ENCODE measurements at places on chromosomes 3 and 15. TPM values are rescaled to one million over a fixed set of nuclear protein-coding genes. Genes with fewer than 3 reads are reported as not detected.
A peak's percentile ranks its signal among the peaks of the same experiment; 100 is the strongest.

DNA sequence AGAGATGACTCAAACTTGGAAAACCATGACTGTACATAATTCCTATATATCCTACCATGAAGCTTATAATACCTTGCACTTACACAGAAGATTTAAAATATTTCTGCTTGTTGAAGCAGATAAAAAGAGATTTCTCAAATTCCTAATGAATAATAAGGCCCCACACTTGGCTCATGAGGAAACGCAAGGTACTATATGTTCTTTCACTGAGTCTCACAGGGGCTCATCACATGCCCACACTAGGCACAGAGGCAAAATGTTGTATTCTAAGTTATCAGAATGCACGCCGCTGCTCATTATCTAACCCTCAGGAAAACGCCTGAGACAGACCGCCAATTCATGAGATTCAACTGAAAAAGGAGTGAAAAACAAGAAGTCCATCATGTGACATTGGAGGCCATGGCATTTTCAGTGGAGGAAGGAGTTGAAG lies 5.6 kb downstream of the MYO1E start:
- peaks cover 8% of the 10 kb centered on the region for H3K4me1 ChIP-seq
- H3K36me3 ChIP-seq, result no peaks in the 10 kb centered on the region
- DNase-seq, result no peak

DNA sequence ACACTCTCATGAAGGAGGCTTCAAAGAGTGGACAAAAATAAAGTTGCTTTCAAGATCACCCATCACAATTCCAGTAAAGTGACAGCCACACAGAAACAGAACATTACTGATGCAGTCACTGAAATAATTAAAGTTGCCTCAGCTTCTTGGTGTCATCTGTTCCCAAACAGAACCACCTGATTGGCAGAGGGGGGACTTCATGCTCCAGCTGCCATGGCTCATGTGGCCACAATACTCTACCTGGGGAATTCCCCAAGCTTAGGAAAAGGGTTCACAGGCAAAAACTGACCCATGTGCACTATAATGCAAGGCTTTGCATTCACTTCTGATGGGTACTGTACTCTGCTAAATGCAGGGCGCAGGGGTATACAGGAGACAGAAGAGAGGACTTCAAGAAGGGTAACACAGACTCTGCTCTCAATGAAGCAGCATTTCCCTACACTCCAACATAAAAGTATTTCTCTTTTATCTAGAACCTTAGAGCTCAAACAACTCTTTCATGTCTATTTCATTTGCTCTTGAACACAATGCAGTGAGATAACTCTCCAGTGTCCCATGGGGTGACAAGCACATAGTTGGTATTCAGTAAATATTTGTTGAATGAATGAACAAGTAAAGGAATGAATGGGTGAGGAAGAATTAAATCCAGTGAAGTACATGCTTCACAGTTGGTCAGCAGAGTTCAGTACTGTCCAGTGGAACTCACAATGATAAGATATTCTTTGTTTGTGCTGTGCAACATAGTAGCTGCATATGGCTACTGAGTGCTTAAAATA lies 8.6 kb upstream of the CTNNB1 start:
- no peak overlapping the region for H3K27ac ChIP-seq
- H3K36me3 ChIP-seq, result no peaks in the 10 kb centered on the region
- DNase-seq, result no peak
- no peak overlapping the region for H3K4me3 ChIP-seq
- H3K4me1 ChIP-seq, result peaks cover 5% of the 10 kb centered on the region
- H3K27me3 ChIP-seq, result peaks cover 3% of the 10 kb centered on the region

DNA sequence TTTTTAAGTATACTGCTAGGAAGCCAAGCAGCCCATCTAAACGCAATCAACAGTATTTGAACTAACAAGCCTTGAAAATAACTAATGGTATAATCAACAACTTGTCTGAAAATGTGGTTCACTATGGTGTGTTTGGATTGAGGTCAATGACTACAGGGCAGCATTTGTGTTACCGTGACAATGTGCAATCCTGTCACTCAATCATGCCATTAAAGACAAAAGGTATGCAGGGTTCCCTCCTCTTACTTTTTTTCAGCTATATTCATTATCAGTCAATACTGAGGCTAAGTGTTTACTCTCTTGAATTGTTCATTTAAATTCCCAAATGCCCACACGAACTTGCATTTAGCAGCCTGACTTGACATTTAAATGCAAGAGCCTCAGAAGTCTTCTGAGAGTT lies 1099.3 kb upstream of the EPHA6 start:
- no peaks in the 10 kb centered on the region for H3K27me3 ChIP-seq
- no peak for DNase-seq
- no peaks in the 10 kb centered on the region for H3K4me1 ChIP-seq
- H3K27ac ChIP-seq, result no peak overlapping the region

- H3K4me1 ChIP-seq, result no peaks in the 10 kb centered on the region
- H3K36me3 ChIP-seq, result no peaks in the 10 kb centered on the region
- H3K27ac ChIP-seq, result no peak overlapping the region
- no peak overlapping the region for H3K4me3 ChIP-seq
- no peaks in the 10 kb centered on the region for H3K27me3 ChIP-seq
- peak; percentile 2 for DNase-seq
These were observed 49.2 kb upstream of the RAD18 start for GRCh38 chr3:9012521-9012920.

GRCh38 chr3:188165596-188165995 lies 11.6 kb downstream of the LPP start:
- H3K27me3 ChIP-seq, result no peaks in the 10 kb centered on the region
- H3K36me3 ChIP-seq, result no peaks in the 10 kb centered on the region
- peaks cover 37% of the 10 kb centered on the region for H3K4me1 ChIP-seq
- H3K4me3 ChIP-seq, result peak overlapping the region; percentile 16
- DNase-seq, result no peak

GRCh38 chr3:59486520-59486919 lies 436.7 kb upstream of the CFAP20DC start:
- no peak overlapping the region for H3K27ac ChIP-seq
- DNase-seq, result no peak
- H3K36me3 ChIP-seq, result no peaks in the 10 kb centered on the region
- H3K4me1 ChIP-seq, result no peaks in the 10 kb centered on the region
- H3K4me3 ChIP-seq, result no peak overlapping the region
- no peaks in the 10 kb centered on the region for H3K27me3 ChIP-seq

DNA sequence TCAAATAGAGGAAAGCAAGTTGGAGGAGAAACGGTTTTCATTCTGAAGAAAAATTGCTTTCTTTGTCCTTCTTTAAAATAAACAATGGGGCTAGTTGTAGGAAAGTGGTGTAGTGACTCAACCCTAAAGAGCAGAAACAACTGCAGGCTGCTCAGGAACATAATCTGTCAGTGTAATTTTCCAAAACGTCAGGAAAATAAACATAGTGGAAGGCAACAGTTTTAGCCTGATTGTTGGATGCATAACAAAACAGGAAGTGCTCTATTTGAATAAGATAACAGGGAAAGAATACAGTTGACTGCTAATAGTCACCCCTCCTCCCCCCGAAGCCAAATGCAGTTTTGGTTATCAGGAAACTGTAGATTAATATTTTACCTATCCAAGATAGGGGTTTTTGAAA lies 167.6 kb downstream of the ECT2 start:
- no peaks in the 10 kb centered on the region for H3K4me1 ChIP-seq
- no peaks in the 10 kb centered on the region for H3K36me3 ChIP-seq
- H3K27me3 ChIP-seq, result no peaks in the 10 kb centered on the region
- no peak for DNase-seq
- H3K4me3 ChIP-seq, result no peak overlapping the region
- H3K27ac ChIP-seq, result no peak overlapping the region

DNA sequence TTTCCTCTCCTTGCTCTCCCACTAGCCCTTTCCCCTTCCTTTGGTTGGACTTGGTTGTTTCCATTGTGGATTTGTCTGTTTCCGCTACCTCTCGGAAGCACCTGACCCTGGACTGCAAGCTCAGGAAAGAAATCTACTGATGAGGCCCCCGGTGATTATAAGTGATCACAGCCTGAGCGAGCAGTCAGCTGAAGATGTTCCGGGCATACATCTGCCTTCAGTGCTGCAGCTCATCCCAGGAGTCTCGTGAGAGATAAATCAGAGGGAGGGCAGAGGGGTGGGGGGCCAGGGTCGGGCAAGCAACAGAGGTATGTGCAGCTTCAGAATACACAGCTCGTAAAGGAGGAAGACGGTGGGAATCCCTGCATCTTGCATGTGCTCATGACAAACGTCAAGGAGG lies 102.1 kb downstream of the MRPL46 start:
- no peak overlapping the region for H3K4me3 ChIP-seq
- H3K36me3 ChIP-seq, result no peaks in the 10 kb centered on the region
- no peaks in the 10 kb centered on the region for H3K4me1 ChIP-seq
- H3K27me3 ChIP-seq, result peaks cover 2% of the 10 kb centered on the region

- no peaks in the 10 kb centered on the region for H3K36me3 ChIP-seq
- no peak overlapping the region for H3K4me3 ChIP-seq
- DNase-seq, result no peak
- no peaks in the 10 kb centered on the region for H3K27me3 ChIP-seq
- no peak overlapping the region for H3K27ac ChIP-seq
These were observed 29.8 kb downstream of the RARB start for GRCh38 chr3:25457671-25458419.

DNA sequence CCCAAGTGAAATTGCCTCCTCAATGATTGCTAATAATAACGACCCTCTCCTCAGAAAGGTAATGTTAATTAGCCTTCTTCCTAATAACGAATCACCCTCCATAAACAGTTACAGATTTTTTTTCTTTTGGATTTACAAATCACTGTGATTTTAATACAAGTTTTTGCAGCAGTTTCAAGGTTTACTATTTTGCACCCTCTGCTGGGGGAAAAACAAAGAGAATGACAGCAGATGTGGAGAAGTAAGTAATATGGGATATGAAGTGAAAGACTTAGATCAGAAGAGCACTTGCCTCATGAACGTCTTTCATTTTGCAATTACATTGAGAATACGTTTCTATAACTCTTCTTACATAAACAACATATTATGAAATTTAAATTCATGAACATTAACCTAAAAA lies 16.1 kb upstream of the CNTN3 start:
- H3K4me3 ChIP-seq, result no peak overlapping the region
- H3K4me1 ChIP-seq, result no peaks in the 10 kb centered on the region
- H3K36me3 ChIP-seq, result no peaks in the 10 kb centered on the region

DNA sequence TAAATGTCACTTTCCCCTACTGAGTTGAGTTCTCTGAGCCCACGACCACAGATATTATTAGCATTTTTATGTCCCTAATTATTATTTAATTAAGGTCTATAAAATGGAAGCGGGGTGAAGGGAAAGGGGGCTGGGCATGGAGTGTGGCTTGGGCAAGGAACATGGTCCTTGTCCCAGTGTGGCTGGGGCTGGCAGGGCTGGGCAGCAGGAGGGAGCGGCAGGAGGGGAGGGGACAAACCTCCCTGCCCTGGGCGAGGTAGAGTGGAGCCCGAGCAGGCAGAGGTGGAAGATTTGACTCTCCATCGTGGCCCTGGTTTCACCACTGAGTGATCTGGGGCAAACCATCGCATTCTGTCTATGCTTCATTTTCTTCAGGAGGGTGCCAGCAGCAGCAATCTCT lies 402.9 kb upstream of the C2CD4B start:
- H3K27me3 ChIP-seq, result peaks cover 3% of the 10 kb centered on the region
- H3K27ac ChIP-seq, result no peak overlapping the region
- H3K36me3 ChIP-seq, result no peaks in the 10 kb centered on the region
- DNase-seq, result no peak
- no peak overlapping the region for H3K4me3 ChIP-seq

DNA sequence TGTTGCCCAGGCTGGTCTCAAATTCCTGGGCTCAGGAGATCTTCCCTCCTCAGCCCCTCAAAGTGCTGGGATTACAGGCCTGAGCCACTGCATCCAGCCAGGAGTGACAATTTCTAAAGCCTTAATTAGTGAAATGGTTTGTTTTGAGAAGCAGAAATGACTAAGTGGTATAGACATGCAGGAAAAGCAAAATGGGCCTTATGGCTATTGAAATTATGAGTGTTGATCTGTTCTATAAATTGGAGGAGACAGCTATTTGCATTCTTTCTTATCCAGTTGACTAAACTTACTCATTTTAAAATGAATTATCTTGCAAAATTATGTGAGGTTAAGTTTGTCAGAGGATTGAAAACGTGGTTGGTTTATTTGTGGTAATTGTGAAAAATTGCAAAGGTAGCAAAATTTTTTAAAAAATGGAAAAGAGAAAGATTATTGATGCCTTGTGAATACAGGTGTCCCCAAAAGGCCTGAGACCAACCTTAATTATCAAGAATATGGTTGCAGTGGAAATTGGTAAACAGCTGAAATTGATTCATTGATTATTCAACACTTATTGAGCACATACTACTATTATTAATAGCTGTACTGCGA lies 7.9 kb downstream of the RAP2B start:
- no peak for DNase-seq
- H3K36me3 ChIP-seq, result no peaks in the 10 kb centered on the region
- no peak overlapping the region for H3K4me3 ChIP-seq
- H3K27ac ChIP-seq, result no peak overlapping the region

GRCh38 chr3:108667312-108667711 lies 77.8 kb downstream of the DZIP3 start:
- no peaks in the 10 kb centered on the region for H3K4me1 ChIP-seq
- no peaks in the 10 kb centered on the region for H3K27me3 ChIP-seq
- no peak overlapping the region for H3K4me3 ChIP-seq
- DNase-seq, result no peak
- H3K27ac ChIP-seq, result no peak overlapping the region

DNA sequence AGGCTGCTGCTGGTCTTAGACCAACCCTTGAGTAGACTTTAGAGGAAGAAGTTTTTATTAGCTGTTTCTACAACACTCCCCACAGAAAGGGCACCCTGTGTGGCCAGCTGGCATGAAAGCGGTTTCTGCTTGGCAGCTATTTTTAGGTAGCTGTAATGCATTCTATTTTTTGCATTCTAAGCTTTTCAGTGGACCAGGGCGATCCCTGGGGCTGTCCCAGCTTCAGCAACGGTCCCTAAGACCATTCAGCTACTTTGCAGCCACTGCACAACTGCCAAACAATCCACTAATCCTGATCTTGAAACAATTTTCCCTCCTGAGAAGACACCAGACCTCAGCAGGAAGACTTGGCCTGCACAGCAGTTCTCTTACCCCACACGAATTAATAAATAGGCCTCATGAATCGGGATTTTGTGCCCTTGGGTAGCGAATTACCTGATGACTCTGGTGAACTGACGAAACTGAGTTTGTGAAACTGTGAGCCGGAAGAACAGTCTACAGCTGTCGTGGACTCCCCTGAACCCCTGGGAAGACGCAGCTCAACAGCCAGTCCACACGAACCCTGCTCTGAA lies 14.6 kb upstream of the TFRC start:
- H3K4me1 ChIP-seq, result no peaks in the 10 kb centered on the region
- DNase-seq, result no peak
- no peaks in the 10 kb centered on the region for H3K27me3 ChIP-seq
- no peaks in the 10 kb centered on the region for H3K36me3 ChIP-seq
- no peak overlapping the region for H3K27ac ChIP-seq

GRCh38 chr3:105798381-105798934 lies 70.4 kb downstream of the CBLB start:
- peak overlapping the region; percentile 51 for H3K4me3 ChIP-seq
- no peaks in the 10 kb centered on the region for H3K27me3 ChIP-seq
- peak; percentile 37 for DNase-seq
- no peak overlapping the region for H3K27ac ChIP-seq

- no peaks in the 10 kb centered on the region for H3K4me1 ChIP-seq
- no peak for DNase-seq
- H3K36me3 ChIP-seq, result no peaks in the 10 kb centered on the region
- no peaks in the 10 kb centered on the region for H3K27me3 ChIP-seq
- no peak overlapping the region for H3K27ac ChIP-seq
These were observed 178.0 kb upstream of the P2RY1 start for GRCh38 chr3:152656972-152657355.

LMAN1L gene
- not detected for total RNA-seq

STX19 gene
- not detected for total RNA-seq

CYP8B1 gene
- total RNA-seq, result not detected

TMCO5A gene
- not detected for total RNA-seq

PP2D1 gene
- not detected for total RNA-seq

IMPG2 gene
- total RNA-seq, result 0.35 TPM

Data from CD4-positive, CD25-positive, alpha-beta regulatory T cell (primary cell).